ENCODE measurements at places on chromosomes 7 and 10. TPM values are rescaled to one million over a fixed set of nuclear protein-coding genes. Genes with fewer than 3 reads are reported as not detected.

The MMD2 gene
- total RNA-seq = not detected

The CFAP70 gene
- total RNA-seq = 0.18 TPM

The MYL10 gene
- not detected for total RNA-seq

The C10orf67 gene
- not detected for total RNA-seq

The POM121L12 gene
- not detected for total RNA-seq

The MAD1L1 gene
- total RNA-seq = 116 TPM

The DNAAF5 gene
- 51.0 TPM for total RNA-seq

DNA sequence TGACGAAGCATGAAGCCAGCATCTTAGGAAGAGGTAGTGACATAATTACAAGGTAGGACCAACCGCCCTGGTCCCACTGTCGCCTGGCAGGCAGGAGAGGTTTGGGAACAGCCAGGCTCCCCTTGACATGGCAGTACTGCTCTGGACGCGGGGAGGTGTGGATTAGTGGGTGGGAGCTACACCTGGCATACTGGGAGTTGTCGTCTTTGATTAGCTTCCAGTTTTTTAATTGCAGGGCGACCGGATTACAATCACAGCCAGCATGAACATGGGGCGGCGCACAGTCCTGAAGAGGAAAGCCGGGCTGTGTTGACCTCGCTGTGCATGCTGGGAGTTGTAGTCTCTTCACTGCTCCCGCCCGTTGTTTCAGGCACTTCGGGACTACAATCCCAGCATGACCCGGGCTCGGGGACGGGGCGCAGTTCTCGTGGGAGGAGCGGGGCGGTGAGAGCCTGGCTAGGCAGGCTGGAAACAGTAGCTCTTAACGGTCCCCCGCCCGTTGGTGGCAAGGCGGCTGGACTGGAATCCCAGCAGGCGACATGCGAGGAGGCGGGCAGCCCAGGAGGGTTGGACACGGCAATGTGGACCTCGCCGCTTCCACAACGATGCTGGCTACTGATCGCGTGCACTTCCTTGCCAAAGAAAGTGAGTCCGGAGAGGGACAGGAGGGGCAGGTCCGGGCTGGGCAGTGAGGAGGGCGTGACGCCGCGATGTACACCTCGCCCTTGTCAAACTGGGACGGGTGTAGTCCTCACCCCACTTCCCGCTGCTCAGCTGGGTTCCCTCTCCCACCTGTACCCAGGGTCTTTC, 98.0 kb upstream of the ZNF722 start:
- peak; percentile 98 for DNase-seq

GRCh38 chr7:99740573-99741440, 5.8 kb upstream of the CYP3A7 start:
- DNase-seq = no peak

DNA sequence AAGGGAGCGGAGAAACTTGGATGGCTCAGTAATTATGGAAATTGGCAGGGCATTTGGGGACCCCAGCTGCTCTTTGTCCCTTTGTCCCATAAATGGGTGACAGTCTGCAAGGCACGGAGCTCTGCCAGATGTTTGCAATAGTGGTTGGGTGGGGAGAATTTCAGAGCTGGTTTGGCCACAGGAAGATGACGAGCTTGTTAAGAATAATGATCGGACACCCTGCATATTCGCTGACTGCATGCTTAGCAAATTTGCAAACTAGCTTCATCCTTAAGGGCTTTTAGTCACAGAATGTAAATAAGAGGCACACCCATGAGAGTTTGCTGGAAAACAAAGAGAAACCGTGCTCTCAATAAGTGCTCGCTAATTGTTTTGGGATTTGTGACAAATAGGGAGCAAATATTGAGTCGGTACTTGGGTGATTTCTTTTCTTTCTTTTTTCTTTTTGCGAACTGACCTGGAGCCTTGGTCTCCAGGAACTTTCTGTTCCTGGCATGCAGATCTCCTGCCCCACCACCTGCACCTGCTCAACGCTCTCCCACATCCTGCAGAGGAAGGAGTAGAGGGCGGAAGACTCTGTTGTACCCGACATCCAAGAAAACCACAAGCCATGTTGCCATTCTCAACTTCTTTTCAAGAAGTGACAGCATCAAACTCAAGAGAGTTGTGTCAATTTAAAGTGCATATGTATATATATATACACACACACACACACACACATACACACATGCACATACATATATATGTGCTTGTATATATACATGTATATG, 238.9 kb downstream of the CAMK1D start:
- no peak for DNase-seq

DNA sequence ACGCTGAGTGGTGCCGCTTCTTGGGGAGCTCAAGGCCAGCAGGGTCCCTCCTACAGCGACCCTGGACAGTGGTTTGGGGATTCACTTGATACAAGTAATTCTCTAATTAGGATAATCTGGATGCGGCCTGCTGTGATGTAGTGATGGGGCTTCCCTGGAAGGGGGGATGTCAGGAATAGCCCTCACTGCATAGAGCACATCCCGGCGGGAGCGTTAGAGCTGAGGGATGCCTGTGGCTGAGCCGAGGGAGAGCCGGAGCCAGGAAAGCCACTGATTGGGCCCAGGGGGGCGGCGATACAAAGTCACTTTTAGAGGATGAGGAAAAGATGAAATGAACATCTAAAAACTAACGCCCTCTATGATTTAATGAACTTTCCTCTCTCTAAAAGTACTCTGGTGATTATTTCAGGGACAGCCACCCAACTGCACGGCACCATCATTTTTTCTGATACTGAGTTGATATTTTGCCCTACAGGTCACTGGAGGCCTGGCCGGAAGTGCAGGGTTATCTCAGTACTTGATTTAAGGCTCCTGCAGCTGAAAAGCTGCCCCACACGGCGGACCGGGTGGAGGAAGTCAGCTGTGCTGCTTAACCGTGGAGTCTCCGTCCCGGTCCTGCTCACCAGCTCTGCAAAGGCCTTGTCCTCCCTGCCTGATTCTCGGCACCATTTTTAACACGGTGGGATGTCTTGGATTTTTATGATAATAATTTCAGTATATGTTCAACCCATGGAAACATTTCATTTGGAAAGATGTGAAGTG, 518.8 kb downstream of the DNAJB6 start:
- no peak for DNase-seq

GRCh38 chr10:10800961-10801360, 216.7 kb upstream of the CELF2 start:
- DNase-seq = no peak

GRCh38 chr7:1229202-1229947, 3.3 kb upstream of the UNCX start:
- no peak for DNase-seq

- no peak for DNase-seq
These were observed 99.1 kb upstream of the JCAD start for GRCh38 chr10:30158325-30158960.

DNA sequence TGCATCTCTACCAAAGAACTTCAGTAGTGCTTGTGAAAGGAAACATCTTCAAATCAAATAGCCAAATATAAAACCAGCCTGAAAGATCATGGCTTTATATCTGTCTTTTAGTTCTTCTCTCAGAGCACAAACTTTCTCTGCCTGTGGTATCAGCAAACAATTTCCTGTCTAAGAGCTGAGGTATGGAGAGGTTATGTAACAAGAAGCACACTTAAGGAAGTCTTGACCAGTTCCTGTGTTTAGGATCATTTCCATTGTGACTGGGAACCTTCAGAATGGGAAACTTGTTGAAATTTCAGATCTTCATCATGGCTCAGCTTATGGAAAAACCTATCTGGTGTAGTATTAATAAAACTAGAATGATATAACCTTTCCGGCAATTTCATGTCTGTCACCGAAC, 148.8 kb downstream of the MBL2 start:
- no peak for DNase-seq

- DNase-seq = no peak
These were observed 244.3 kb upstream of the PHYHIPL start for GRCh38 chr10:58932126-58932525.

DNA sequence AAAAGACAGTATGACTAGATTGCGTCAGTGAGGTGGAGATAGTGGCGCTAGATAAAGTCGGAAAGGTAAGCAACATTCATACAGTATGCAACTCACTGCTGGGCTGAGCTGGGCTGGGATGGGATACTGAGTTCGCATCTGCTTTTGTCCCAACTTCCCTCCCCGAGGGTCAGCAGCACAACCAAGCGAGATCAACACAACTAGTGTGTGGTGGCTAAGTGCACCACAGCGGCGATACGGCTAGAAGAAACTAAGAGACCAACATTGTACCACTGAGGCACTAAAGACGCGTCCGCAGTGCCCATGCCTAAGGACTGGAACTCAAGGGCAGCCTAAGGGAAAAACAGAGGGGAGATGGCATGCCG, 467 bp downstream of the EXOSC1 start:
- DNase-seq = no peak

DNA sequence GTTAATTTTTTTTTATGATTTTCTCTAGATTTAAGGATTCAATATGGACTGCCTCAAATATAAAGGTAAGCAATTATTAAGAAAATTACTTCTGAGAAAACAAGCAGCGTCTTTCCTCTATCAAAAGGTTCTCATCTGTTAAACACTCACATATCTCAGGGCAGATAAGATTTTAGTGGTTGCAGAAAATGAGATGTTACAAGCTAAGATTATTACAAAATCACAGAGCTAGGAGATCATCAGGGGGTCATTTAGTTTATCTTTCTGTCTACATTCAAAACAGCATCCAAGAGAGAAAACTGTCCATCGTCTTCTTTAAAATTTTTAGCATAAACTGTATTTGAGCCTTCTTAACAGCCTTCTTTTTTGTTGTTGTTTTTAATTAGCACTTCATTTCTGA, 29.1 kb upstream of the RHOBTB1 start:
- no peak for DNase-seq

DNA sequence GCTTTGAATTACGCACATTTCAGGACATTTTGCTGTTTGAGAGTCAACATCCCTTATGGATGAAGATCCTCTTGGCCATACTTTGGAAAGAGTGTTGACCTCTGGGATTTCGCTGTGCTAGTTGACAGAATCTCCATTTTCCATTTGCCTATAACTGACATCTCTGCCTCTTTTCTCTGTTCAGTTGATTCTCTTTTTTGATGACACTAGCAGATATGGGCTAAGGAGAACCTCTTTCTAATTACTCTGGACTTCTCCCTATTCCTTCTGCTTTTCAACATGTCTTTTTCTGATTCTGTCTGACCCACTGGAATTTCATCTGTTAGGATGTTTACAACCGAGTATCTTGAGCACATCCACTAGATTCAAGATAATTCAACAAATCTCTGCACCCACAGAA, 311.5 kb downstream of the CAMK1D start:
- DNase-seq = no peak

- peak; percentile 31 for DNase-seq
These were observed 8.6 kb upstream of the ZMIZ2 start for GRCh38 chr7:44740055-44740454.

DNA sequence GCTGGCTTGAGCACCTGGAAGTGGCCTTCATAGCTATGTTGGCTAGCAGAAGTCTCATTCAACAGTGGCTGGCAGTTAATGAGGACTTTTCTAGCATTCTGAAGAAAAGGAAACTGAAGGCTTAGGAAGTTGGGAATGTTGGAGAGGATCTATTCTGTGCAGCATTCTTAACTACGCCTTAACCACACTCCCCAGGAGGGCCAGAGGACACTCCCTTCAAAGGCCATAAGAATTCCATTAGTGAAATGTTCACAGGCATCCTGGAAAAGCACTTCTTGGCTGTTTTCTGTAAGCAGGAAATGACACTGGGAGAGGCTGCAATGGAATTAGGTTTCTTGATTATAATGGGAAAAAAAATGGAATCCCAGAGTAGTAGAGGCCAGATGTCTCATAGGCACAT, 188.9 kb downstream of the ARHGAP12 start:
- peak; percentile 71 for DNase-seq

- DNase-seq = no peak
These were observed 5.6 kb upstream of the MEST start for GRCh38 chr7:130486114-130486953.

GRCh38 chr7:72405418-72405817, 6.7 kb downstream of the CALN1 start:
- peak; percentile 35 for DNase-seq

- no peak for DNase-seq
These were observed 81.4 kb upstream of the PPP2R2D start for GRCh38 chr10:131819241-131820072.

GRCh38 chr7:158072991-158073730, 514.5 kb downstream of the PTPRN2 start:
- DNase-seq = no peak

All from H4 (cell line).